ENCODE measurements at places on chromosomes 1 and 21.
A peak's percentile ranks its signal among the peaks of the same experiment; 100 is the strongest.

- DNase-seq: no peak
Observed at GRCh38 chr1:18385239-18385790, 95.4 kb upstream of the KLHDC7A start.

DNA sequence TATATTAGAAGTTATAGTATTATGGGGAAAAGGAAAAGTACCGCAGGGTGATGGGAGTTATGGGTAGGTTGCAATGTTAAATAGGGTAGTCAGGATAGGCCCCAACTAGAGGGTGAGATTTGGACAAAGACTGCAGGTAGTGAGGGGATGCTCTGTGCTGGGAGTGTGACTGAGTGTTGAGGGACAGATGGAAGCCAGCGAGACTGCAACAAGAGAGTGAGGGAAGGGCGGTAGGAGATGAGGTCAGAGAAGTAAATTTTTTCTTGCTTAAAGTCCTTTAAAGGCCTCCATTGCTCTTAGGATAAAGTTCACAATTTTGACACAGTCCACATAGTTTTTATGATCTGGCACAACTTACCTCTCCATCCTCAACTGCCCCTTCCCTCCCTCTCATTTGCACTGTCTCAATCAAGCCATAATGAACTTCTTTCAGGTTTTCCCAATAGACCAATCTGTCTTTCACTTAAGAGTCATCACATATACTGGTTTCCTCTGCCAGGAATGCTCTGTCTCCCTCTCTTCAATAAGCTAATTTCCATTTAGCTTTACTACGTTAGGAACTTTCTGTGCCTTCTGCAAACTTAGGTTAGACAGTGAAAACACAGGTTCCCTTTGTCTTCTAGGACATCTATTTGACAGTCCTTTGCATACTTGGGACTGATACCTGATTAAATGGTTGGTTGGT is 237.7 kb upstream of the CACYBP start:
- no peak for DNase-seq

DNA sequence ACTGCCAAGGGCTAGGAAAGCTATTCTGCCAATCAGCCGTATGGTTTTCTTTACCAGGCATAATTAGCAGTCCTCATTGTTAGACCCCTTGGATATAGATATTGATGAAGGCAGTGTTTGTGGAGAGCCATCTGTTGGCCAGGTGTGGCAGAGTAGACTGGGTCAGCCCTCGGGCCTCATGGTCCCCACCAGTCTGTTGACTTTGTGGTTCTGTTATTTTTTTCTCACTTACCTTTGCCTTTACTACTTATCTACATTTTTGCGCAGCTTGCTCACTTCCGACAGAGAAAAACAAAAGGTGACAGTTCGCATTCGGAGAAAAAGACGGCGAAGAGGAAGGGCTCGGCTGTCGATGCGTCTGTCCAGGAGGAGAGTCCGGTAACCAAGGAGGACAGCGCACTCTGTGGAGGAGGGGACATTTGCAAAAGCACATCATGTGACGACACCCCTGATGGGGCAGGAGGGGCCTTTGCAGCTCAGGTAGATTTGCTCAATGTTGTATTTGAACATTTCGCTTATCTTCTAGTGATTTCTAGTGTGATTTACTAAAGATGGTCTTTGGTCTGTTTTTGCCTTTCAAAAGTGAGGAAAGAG is 2.3 kb downstream of the PCNT start:
- DNase-seq: no peak

GRCh38 chr1:203116091-203116820 is 11.3 kb upstream of the ADORA1 start:
- no peak for DNase-seq

DNA sequence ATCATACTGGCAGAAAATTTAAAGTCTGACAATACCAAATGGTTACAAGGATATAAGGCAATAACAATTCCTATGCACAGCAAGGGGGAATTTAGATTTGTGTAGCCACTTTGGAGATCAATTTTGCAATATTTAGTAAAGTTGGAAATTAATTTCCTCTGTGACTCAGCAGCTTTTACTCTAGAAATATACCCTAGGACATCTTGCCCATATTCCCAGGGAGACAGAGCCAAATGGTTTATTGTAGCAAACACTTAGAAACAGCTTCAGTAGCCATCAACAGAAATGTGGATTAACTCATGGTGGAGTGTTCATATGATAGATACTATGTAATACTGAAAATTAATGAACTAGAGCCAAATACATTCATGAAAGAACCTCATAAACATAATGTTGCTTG is 104.6 kb downstream of the BACH1 start:
- DNase-seq: no peak

DNA sequence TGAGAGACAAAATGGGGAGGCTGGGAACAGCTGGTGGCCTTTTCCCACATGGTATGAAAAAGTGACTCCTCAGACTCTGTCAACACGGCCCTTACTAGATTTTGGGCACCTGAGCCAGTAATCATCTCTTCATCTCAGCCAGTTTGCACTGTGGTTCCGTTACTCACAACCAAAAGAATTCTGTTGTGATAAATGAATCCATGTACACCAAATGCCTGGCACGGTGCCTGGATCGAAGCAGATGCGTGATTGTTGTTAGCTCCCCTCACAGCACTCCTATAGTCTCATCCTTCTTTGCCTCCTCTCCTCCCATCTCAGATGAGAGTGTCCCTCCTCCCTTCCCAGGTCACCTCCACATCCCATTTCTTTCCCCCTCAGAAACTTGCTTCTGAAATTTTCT is 57.9 kb upstream of the GJB5 start:
- DNase-seq: no peak

DNA sequence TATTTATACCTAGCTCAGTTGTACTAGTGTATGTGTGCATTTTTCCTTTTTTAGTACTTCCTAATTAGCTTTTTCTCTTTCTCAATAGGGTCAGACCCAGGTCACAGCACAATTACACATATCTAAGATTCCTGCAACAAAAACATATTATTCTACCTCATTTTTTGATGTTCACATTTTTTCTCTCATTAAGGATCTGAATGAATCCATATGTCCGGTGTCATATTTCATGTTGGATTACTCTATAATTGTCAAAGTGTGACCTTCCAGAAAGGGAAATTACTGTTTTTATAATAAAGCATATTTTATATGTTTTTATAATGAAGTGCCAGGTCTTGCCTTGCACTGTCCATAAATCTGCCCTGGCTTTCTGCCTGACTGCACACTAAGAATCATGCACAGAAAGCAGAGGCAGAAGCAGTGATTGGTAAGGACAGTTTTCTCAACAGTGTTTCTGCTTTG is 143.7 kb downstream of the KCNT2 start:
- peak; percentile 29 for DNase-seq

DNA sequence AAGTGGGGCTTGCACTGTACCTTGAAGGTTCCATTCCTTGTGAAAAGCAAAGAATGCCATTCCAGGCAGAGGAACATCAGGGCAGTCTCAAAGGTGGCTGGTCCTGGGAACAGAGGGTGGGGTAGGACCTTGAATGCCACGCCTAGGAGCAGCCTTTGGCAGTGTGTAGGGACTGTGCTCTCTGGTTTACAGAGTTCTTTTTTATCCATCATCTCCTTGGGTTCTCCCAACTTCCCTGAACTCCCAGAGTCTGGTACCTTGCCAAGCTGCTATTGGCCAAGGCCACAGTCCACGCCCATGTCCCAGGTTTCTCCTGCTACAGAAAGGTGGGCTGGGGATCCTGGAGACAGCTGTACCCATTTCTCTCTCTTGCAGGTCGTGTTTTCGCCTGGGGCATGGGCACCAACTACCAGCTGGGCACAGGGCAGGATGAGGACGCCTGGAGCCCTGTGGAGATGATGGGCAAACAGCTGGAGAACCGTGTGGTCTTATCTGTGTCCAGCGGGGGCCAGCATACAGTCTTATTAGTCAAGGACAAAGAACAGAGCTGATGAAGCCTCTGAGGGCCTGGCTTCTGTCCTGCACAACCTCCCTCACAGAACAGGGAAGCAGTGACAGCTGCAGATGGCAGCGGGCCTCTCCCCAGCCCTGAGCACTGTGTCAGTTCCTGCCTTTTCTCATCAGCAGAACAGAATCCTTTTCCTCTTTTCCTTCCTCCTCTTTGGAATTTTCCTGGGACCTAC is 15.3 kb upstream of the TRNAU1AP start:
- no peak for DNase-seq

DNA sequence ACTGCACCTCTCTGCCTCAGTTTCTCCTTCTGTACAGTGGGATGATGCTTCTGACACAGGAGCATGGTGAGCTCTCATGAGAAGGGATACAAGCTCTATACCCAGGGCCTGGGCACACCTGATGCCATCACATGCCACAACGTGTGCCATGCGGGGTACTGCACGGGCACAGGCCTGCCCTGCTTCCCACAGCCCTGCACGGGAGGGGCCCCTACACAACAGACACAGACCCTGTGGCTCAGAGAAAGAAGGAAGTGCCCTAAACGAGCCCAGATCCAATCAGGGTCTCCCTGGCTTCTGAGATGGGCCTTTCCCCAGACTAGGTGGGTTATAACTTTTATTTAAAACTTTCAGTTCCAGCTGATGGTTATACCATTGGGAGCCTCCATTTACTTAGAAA is 24.6 kb downstream of the C2CD2 start:
- DNase-seq: no peak

DNA sequence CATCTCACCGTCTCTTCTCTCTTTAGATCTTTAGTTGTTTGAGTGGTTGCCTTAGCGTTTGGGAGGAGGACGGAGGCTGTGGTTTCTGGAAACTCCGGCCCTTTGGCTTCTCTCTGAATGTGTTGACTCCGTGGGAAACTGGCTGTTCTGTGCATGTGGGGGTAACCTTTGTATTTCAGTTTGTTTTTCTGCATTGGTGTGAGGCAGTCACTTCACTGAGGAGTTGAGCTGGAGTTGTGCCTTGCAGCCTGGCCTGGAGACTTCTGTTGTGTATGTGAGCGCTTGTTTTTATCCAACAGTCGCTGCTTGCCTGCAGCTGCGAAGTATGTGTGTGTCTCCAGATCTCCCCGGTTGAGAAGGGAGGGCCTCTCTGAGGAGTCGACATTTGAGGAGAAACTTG is 33.6 kb downstream of the CLDN14 start:
- DNase-seq: no peak

- DNase-seq: no peak
Observed at GRCh38 chr1:56638248-56638647, 6.9 kb upstream of the PRKAA2 start.

GRCh38 chr1:228286505-228287417 is 78.9 kb downstream of the OBSCN start:
- no peak for DNase-seq

GRCh38 chr1:22096036-22096435 is 43.5 kb downstream of the CDC42 start:
- DNase-seq: no peak

GRCh38 chr1:41534181-41535076 is 49.9 kb upstream of the EDN2 start:
- no peak for DNase-seq

GRCh38 chr21:43918385-43918947 is 53.4 kb downstream of the AGPAT3 start:
- no peak for DNase-seq

- DNase-seq: no peak
Observed at GRCh38 chr1:206116873-206117150, 376 bp downstream of the AVPR1B start.

DNA sequence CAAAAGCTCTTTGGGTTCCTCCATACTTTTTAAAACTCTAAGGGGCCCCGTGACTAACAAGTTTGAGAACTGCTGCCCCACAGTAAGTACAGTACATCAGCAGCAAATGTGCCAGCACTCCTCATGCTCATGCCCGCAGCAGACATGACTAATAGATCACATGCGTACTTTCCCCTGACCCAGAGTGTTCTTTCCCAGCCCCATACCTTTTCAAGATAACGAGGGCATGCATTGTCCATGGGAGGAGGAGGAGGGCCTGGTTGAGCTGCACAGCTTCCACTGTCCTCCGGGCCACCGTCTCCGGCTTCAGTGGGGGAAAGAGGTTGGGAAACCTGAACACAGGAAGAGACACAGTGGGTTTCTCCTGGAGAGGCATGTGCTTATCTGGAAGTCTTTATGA is 45.5 kb downstream of the DHRS3 start:
- DNase-seq: no peak

DNA sequence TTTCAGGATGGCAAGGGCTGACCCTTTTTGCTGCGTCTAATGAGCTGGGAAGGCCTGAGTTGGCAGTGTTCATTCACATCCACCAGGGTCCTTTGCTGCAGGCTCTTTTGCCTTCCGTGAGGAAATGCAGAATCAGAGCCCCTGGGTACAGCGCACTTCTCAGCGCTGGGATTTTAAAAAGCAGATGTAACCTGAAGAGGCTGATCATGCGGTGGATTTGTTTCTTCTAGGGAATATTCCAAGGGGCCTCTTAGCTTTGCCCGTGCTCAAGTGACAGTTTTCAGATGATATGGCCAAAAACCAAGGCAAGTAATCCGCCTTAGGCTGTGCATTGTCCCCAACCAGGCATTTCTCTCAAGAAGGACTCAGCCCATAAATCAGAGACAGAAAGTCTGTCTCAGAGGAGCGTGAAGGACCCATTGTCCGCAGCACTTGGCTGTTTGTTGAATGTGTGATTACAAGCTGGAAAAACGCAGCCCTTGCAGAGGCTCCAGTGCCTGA is 237.6 kb downstream of the PTPRC start:
- no peak for DNase-seq

- no peak for DNase-seq
Observed at GRCh38 chr21:34582506-34583150, 32.3 kb downstream of the RCAN1 start.

DNA sequence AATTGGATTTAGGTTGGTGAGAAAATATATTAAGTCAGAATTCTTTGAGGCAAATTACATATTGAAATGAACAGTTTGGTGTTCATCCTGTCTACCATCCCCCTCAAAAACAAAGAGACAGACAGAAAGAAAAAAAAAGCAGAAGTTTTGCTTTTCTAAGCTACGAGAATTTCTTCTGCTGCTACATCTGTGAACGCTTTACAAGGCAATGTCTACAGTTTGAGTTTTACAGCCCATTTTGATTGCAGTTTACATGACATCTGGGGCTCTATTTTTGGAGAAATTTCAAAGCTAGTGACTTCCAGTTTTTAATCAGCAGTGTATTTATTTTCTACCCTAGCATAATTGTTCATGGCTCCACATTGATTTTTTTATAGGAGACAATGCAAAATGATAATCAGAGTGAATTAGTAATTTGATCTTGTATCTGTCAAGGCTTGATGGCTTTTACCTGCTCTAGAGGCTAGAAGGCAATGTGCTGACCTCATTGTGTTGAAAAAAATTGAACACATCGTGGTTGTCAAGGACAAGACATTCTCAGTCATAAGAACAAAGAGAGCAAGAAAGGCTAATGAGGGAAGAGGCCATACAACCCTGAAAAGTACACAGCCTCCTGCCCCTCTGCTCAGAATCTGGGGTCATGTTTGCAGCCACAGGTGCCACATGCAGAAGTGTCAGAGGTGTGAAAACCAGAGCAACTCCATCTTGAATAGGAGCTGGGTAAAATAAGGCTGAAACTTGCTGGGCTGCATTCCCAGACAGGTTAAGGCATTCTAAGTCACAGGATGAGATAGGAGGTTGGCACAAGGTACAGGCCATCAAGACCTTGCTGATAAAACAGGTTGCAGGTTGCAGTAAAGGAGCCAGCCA is 201.0 kb upstream of the CAMK1G start:
- no peak for DNase-seq

Measured in kidney epithelial cell (primary cell).